MG63 (cell line): ENCODE measurements at places on chromosomes 5 and 9. TPM values are rescaled to one million over a fixed set of nuclear protein-coding genes. Genes with fewer than 3 reads are reported as not detected.
A peak's percentile ranks its signal among the peaks of the same experiment; 100 is the strongest.

The IL13 gene
- not detected in 2 replicates for total RNA-seq

The PGM5 gene
- 5.1 and 9.3 TPM in 2 replicates for total RNA-seq

The GGTA1 gene
- 4.6 and 6.2 TPM in 2 replicates for total RNA-seq

GRCh38 chr5:87182649-87183048, 85.0 kb upstream of the RASA1 start:
- no peak for DNase-seq

GRCh38 chr5:73106335-73106734, 14.0 kb upstream of the TMEM171 start:
- no peak for DNase-seq

The FOXD4 gene
- not detected in 2 replicates for total RNA-seq

The PCDHB7 gene
- 0.46 TPM in 1 of 2 replicates, not detected in the other for total RNA-seq

The SUSD3 gene
- 0.40 TPM in 1 of 2 replicates, not detected in the other for total RNA-seq

- DNase-seq, result no peak
These were observed 140.3 kb upstream of the FER start for GRCh38 chr5:108607421-108607820.

DNA sequence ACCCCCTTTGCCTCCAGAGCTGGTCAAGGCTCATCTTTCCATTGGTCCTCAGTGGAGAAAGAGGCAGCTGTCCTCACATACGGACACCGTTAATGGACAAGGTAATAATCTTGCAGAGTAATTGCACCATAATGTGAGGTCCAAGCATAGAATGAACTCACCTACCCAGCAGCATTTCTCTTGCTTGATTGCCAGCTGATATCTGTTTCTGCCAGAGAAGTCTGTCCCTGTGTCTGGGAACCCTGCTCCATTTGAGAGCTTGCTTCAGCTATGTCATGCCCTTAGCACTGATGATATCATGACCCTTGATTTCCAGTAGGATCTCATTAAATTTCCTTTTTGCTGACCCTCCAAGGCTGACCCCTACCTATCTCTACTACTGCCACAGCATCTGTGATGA, 154.6 kb downstream of the PIK3R1 start:
- DNase-seq, result no peak

The CNTFR gene
- not detected in 2 replicates for total RNA-seq

The PCSK1 gene
- total RNA-seq, result 0.10 TPM in 1 of 2 replicates, not detected in the other

The AK1 gene
- total RNA-seq, result 36.6 and 69.0 TPM in 2 replicates

DNA sequence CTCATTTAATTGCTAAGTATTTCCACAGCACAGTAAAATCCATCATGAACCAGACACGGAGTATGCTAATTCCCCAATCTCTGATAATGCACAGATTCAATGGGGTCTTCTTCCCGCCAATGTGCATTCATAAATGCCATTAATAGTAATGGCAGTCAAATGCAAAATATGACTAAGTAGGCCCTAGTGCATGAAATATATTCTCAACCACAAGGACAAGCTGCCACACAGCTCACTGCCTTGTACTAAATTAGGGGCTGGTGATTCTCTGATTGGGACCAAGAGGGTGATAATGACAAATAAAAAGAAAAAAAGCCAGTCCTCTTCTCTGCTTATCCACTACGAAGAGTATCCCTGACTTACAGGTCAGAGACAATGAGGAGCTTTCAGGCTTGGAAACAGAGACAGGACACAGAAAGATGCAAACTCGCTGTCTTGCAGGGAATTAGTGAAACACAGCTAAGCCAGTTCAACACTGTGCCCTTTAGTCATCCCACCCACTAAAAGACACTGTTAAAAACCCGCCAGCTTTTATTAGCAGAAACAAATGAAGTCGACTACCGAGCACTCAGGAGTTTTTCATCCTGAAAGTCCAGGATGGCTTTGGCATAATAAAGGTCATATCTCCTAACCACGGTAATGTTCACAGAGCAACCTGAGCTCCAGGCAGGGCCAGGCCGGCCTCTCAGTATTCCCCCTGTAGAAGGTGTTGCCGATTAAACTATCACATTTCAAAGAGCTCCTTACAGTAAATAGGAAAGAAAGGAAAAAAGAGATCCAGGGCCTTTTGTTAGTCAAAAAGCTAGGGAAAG, 148.1 kb downstream of the EBF1 start:
- no peak for DNase-seq

GRCh38 chr9:105054491-105054890, 126.5 kb upstream of the ABCA1 start:
- DNase-seq, result no peak

- no peak for DNase-seq
These were observed 105.8 kb downstream of the ARHGAP26 start for GRCh38 chr5:142875936-142876335.

GRCh38 chr5:81642210-81642609, 108.7 kb downstream of the SSBP2 start:
- DNase-seq, result no peak

DNA sequence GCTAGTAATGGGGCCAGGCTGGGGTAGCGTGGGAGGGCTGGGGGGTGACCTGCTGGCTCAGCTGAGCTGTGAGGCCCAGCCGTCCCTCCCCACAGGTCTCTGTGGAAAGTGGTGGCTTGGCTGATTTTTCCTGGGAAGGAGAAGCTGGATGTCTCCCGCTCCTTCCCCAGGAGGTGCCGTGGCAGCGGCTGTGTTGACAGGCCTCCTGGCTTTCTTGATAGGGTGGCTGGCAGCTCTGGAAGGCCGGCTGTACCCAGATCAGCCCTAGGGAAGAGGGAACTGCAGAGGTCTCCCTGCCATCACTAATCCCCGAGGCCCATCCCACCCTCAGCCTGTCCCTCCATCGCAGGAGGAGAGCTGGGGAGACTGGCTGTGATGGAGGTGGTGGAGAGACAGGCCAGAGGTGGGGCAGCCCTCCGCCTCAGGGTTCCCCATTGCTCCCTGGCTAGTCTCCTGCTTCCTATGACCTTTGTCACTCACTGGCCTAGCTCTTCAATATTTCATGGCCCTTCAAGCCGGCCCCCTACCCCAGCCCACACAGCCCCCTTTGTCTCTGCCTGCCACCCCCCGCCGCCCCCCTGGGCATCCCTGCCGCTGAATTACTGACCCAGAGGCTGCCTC, 6.8 kb downstream of the CXXC5 start:
- DNase-seq, result no peak

The SMIM3 gene
- 85.3 and 98.3 TPM in 2 replicates for total RNA-seq

- no peak for DNase-seq
These were observed 489.1 kb downstream of the RAB3C start for GRCh38 chr5:59071755-59072549.

The ZMAT2 gene
- total RNA-seq, result 72.7 and 90.9 TPM in 2 replicates

DNA sequence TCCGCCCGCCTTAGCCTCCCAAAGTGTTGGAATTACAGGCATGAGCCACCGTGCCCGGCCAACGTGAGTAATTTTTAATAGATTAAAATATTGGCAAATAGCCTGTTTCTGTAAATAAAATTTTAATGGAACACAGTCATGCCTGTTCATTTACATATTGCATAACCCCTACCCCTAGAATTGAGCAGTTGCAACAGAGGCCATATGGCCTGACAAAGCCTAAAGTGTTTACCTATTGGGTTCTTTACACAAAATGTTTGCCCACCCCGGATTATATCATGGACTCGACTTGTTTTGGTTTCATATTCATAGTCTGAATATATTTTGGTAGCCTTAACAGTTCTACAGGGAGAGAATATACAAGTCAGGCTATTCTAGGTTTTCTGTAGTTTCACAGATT, 5.3 kb downstream of the NSA2 start:
- no peak for DNase-seq

DNA sequence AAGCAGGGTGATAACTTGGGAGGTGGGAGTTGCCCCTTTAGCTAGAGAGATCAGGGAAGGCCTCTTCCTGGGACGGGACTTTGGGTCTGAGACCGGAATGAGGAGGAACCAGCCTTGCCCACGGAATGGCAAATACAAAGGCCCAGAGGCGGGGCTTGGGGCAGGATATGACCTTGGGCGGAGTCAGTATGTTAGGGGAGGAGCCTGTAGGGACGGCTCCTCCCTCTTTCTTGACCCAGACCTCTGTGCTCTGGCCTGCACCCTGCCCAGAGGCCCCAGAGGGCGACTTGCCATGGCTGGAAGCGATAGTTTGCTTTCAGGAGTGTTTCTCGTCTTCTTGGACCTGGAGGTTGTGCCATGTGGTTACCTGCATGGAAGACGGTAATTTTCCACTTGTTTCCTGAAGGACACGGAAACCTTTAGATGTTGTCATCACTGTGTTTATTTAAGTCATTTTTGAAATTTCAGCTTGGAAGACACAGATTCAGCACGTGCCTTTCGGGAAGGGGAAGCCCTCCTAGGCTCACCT, 85.6 kb downstream of the DAB2IP start:
- DNase-seq, result no peak

GRCh38 chr9:88531920-88532698, 2.9 kb upstream of the NXNL2 start:
- no peak for DNase-seq

GRCh38 chr9:83981126-83981871, 694 bp downstream of the RMI1 start:
- peak; percentile 42 for DNase-seq

GRCh38 chr5:169788168-169788567, 151.1 kb downstream of the DOCK2 start:
- peak; percentile 48 for DNase-seq

DNA sequence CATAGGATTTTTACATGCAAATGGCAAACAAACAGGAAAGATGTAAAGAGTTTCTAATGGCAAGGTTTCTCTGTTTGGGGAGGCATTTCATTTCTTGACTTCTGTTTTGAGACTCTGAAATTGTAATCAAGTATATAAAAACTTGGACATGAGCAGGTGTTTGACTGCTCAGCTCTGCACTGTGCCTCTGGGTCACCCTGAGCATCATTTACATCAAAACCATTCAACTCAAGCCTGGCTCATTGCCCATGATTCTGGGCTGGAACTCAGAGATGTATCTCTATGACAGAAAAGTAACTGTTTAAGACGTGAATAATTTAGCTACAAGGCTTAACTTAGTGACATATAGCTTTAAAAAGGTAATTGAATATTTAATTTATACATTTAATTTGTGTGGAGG, 1402.4 kb upstream of the NUDT12 start:
- DNase-seq, result no peak

The OR1J2 gene
- total RNA-seq, result not detected in 2 replicates
